ENCODE measurements at places on chromosomes 13 and 19.

GRCh38 chr19:10061717-10062310, 24.3 kb upstream of the SHFL start:
- no peak for DNase-seq

DNA sequence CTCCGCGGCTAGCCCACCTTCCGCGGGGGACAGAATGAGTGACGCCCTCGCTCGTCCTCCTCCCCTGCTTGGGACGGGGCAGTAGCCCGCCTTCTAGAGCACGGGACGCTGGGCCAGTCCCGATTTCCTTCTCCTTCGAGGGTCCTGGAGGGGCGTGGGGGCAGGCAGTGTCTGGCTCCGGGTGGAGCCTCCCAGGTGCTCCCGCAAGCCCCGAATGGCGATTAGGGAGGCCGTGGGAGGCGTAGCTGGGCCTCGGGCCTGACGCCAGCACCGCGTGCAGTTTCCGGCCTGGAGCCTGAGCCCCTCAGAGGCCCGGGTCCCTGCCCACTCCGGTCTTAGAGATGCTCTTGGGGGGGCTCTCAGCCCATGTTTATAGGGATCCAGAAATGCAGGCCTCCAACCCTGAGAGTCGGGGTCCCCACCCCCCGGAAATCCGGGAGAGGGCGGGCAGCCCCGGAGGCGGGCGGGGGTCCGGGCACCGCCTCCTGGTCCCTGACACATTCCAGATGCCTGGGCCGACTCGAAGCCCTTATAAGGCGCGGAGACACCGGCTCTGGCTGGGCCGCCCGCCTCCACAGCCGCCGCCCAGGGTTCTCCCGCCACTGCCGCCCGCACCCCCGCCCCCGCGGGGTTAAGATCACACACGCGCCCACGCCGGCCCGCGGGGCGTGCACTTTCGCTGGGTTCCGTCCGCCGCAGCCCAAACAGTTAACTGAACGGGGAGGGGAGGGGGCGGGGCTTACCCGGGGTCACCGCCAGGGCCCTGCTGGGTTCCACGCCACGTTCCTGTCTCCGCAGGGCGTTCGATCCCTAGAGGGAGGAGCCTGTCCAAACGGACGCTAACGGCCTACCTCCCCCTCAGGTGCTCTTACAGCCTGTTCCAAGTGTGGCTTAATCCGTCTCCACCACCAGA, 1.5 kb downstream of the MYADM start:
- peak; percentile 80 for DNase-seq

GRCh38 chr13:60642552-60642951, 245.5 kb downstream of the TDRD3 start:
- no peak for DNase-seq

- DNase-seq = no peak
Measured at GRCh38 chr13:111120422-111120821, 5.3 kb downstream of the ARHGEF7 start.

- DNase-seq = no peak
Measured at GRCh38 chr19:41427647-41428480, 690 bp upstream of the B3GNT8 start.

DNA sequence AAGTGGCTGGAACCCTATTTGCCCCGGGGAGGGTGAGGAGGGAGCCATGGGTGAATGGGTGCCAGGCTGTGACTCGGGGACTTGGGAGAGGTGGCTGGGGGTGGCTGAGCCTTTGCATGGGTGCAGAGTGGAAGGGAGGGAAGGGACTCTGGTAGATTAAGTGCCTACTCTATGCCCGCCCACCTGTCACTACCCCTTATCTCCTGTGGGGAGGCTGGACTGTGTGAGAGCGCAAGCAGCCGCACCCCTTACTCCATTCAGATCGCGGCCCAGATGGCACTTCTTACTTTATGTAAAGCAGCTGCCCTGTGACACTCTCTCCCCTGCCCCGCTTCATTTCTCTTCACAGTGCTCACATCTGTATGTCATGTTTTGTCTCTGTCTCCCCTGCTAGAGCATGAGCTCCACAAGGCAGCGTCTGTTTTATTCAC, 2.9 kb downstream of the KASH5 start:
- no peak for DNase-seq

GRCh38 chr13:97275776-97276501, 53.8 kb downstream of the MBNL2 start:
- DNase-seq = no peak

GRCh38 chr19:1122972-1123363, 19.2 kb downstream of the GPX4 start:
- no peak for DNase-seq

- DNase-seq = no peak
Measured at GRCh38 chr13:98468361-98468760, 108.5 kb downstream of the STK24 start.

DNA sequence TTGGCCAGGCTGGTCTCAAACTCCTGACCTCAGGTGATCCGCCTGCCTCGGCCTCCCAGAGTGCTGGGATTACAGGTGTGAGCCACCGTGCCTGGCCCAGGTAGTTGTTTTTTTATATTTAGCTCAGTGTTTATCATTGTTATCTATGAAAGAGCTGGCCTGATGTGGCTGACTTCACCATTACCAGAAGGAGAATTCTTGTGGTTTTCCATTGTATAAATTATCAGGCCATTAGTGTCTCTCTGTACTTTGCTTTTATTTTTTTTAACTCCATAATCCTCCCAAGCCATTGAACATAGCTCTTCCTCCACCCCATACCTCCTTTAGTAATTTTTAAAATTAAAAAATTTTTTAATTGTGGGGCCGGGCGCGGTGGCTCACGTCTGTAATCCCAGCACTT, 24.2 kb downstream of the CERS4 start:
- no peak for DNase-seq

DNA sequence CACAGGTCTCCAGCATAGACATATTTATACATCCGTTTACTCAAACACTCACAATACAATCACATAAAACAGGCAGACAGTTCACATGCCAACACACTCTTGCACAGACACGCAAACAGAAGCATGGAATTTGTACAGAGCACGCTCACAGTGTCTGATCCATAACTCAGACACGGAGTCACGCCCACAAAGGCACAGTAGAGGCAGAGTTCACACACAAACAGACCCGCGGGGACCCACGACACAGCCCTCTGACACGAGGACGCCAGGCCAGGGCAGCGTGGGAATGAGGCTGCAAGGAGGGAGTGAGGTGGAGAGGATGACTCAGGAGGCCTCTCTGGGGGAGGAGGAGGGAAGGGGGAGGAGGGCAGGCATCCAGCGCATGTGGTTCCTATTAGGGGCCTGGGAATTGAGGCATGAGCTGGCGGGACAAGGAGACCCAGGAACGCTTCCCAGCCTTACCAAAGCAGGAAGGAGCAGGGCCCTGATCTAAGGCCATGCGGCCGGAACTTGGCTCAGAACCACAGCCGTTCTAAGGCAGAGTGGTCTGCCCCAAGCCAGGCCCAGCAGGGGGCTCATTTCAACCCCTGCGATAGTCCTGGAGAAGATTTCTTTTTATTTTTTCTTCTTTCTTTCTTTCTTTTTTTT, 9.1 kb upstream of the OLFM2 start:
- peak; percentile 98 for DNase-seq

- DNase-seq = no peak
Measured at GRCh38 chr13:110648146-110648819, 32.9 kb downstream of the NAXD start.

DNA sequence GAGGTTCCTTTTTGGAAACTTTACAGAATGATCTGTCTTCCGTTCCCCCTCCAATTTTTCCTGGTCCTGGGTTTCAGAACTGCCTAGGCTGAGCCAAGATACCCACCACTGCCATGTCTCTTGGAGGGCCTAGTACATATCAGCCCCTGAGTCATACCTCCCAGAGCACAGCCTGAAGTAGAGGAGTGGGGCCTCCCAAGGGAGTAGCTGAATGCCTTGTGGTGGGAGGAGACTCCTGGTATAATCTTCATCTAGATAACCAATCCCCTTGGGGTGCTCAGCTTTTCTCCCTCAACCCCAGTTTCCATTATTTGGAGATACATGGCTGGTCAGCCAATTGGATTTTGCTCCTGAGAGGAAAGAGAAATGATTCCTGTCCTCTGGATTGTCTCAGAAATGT, 30.3 kb downstream of the ZNF763 start:
- DNase-seq = no peak

DNA sequence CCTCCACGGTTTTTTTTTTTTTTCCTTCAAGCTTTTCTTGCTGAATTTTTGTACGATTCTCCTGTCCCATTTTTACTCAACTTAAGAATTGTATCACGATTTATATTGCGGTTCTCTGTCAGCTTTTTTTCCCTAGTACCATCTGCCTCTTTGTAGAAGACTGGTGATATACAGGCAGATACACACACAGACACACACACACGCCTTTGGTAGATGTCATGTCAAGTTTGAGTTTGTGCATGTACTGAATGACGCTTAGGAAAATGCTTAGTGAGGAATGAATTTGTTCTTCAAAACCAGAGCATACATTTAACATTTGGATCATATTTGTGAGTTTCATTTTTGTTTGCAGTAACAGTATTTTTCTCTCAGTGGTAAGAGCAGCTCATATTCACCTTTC, 82.0 kb upstream of the MBNL2 start:
- no peak for DNase-seq

GRCh38 chr13:93775507-93776108, 549.0 kb downstream of the GPC6 start:
- DNase-seq = peak; percentile 60

DNA sequence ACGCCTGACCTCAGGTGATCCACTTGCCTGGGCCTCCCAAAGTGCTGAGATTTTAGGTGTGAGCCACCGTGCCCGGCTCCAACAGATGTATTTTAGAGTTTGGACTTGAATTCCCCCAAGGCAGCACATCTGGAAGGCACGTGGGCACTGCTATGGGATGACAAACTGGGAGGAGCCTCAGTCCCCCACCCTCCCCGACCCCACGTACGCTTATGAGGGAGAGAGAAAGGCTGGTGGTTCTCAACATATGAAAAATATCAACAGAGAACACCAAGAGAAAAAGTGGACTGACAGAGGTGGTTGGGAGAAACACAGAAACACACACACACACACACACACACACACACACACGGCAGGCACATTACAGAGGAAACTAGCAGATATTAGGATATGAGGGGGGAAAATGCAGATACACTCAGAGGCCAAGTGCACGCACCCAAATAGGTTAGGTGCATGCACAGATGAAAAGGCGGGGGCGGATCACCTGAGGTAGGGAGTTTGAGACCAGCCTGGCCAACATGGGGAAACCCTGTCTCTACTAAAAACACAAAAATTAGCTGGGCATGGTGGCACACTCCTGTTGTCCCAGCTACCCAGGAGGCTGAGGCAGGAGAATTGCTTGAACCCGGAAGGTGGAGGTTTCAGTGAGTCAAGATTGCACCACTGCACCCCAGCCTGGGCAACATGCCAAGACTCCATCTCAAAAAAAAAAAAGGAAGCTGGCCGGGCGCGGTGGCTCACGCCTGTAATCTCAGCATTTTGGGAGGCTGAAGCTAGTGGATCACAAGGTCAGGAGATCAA, 3.2 kb downstream of the STX10 start:
- DNase-seq = no peak

DNA sequence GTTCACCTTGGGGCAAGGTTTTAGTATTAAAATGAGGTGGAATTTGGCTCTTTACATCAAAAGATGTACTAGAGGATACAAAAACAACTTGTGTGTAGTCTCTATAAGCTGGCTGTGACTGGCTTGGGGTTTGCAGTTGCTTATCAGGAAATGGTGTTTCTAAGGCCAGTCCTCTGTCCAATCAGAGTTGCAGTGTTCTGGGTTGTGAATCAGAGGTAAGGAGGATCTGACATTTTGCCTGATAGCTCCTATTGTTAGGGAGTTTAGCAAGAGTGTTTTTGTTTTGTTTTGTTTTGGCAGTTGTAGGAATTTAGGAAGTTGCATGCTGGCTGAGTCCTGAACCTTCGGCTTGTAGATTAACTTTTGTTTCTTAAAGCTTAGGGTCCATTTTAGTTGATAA, 20.1 kb upstream of the ESD start:
- DNase-seq = no peak

DNA sequence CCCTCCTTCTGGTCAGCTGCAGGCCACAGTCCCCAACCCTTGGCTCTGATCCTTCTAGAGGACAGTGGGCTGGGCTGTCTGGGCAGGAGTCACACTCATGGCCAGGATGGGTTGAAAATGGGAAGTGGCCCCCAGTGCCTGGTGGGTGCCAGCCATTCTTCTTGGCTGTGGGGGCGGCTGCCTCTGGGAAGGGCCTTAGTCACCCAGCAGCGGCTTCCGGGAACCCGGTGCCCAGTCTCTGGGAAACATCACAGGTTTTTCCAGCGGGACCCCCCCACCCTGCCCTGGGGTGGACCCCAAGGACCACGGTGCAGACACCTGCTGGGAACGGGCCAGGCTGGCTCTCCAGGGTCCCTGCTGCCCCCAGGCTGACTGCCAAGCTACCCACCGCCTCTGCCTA, 27.3 kb upstream of the SLC7A10 start:
- no peak for DNase-seq

DNA sequence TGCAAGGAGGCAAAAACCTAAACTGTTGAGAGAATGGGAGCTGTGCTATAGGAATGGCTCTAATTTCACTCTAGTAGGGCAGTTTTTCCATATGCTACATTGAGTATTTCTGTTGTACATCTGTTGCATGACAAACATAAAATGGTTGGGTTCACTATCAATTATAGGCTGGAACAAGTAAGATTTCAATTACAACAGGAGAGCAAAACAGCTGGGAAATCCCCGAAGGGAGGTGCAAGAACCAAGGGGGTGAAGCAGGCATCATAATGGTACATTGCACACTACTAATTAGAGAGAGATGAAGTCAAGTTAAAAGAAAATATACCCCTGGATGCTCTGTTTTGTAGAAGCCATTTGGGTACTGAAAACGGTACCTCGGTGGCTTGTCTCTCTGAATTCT, 389.5 kb downstream of the PCDH9 start:
- DNase-seq = no peak

DNA sequence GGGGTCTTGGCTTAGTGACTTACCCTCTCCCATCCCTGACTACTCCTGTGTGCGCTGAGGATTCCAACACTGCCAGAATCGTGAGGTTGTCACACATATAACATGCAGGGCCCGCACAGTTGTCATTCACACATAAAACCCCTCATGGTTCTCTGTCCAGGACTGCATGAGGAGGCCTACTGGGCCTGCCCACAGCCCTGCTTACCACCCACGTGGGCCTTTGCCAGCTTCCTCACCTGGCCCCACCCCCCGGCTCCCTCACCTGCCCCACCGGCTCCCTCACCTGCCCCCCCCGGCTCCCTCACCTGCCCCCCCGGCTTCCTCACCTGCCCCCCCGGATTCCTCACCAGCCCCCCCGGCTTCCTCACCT, 197.2 kb downstream of the TEX29 start:
- DNase-seq = no peak

- no peak for DNase-seq
Measured at GRCh38 chr19:16252459-16253205, 54.9 kb downstream of the AP1M1 start.

DNA sequence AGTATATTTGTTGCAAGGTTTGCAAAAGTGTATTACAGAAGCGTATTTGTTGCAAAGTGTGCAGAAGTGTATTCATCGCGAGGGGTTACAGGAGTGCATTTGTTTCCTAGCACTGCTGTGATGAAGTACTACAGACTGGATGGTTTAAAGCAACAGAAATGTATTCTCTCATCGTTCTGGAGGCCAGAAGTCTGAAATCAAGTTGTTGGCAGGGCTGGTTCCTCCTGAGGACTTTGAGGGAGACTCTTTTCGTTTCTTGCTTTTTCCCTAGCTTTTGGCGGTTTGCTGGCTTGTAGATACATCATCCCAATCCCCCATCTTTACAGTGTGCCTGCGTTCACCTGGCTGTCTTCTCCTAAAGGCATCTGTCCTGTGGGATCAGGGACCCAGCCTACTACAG, 127.9 kb upstream of the USP29 start:
- no peak for DNase-seq

GRCh38 chr19:52722062-52723003, 12.5 kb downstream of the ZNF611 start:
- peak; percentile 33 for DNase-seq

Measured in fibroblast of skin of left quadriceps (primary cell).